ENCODE measurements at places on chromosomes 5 and 9.

DNA sequence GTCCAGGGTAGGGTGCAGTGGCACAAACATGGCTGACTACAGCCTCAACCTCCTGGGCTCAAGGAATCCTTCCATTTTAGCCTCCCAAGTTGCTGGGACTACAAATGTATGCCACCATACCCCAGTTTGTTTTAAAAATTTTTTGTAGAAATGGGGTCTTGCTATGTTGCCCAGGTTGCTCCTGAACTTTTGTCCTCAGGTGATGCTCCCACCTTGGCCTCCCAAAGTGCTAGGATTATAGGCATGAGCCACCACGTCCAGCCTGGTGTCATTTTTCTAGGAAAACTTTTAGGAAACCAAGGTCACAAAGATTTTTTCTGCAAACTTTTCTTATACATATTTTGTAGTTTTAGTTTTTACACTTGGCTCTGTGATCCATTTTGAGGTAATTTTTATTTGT is 10.8 kb downstream of the RMI1 start:
- DNase-seq, result no peak

GRCh38 chr5:307794-308579 is 13.5 kb upstream of the AHRR start:
- no peak for DNase-seq

GRCh38 chr5:17989567-17990563 is 355.6 kb downstream of the TAF11L14 start:
- DNase-seq, result no peak

GRCh38 chr5:69206528-69207190 is 17.3 kb downstream of the CENPH start:
- no peak for DNase-seq

GRCh38 chr5:134178096-134178419 is 1.3 kb upstream of the SKP1 start:
- DNase-seq, result no peak

DNA sequence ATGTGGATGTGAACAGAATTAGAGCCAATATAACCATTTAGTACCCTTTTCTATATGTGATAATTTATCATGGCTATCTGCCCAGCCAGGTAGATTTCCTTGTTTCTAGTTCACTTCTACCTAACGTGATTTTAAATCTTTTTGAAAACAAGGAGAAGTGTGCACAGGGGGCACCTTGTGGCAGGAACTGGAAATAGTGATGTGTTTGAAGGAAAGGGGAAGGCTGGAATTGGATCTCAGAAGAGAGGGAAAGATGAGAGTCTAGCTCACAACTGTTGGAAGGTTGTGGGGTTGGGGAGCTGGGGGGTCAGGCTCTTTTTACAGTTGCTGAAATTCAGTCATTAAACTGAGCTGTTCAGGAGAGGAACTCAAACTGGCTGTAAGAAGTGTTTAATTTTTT is 219.5 kb downstream of the KCTD16 start:
- DNase-seq, result no peak

GRCh38 chr5:32581010-32581785 is 4.2 kb upstream of the SUB1 start:
- no peak for DNase-seq

DNA sequence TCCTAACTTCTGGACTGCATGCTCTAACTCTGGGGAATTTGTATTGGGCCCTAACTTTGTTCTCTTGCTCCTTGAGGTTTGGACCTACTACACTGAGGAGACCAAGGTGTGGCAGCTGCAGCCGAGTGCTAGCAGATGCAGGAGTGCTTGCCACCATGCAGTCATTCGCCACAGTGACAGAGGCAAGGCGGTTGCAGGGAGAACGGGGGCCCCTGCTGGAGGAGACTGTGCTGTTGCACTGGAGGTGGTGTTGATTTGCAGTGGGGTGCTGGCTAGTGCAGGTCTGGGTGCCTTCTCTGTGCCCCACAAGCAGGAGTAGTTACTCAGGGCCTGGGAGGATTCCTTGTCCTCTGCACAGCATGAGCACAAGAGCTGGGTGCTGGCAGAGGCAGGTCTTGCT is 22.4 kb upstream of the DIRAS2 start:
- DNase-seq, result no peak

- no peak for DNase-seq
Measured at GRCh38 chr5:152255411-152255810, 149.7 kb downstream of the NMUR2 start.

DNA sequence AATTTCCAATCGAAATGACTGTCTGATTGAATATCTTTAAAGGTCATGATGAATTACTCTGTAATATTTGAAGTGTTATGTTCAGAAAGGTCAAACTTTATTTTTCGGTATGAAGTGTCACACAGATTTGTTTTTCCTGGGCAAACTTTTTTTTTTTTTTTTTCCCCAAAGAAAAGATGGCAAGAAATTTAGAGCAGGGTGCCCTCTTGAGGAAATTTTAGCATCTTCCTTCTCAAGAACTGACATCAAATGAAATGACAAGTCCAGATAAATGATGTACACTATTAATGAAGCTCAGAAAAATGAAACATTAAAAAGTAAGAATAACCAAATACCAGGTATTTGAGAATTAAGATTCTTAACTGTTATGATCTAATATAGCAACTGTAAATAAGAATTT is 123.6 kb downstream of the INVS start:
- no peak for DNase-seq

Data from stimulated activated CD4-positive, alpha-beta T cell treated with anti-CD3 and anti-CD28 coated beads, TNF-alpha, amount 100 ng/mL, for 1 hour (primary cell).